Mesothelial cell of epicardium (in vitro differentiated cells): ENCODE measurements at places on chromosomes 2 and 18.
A peak's percentile ranks its signal among the peaks of the same experiment; 100 is the strongest.

DNA sequence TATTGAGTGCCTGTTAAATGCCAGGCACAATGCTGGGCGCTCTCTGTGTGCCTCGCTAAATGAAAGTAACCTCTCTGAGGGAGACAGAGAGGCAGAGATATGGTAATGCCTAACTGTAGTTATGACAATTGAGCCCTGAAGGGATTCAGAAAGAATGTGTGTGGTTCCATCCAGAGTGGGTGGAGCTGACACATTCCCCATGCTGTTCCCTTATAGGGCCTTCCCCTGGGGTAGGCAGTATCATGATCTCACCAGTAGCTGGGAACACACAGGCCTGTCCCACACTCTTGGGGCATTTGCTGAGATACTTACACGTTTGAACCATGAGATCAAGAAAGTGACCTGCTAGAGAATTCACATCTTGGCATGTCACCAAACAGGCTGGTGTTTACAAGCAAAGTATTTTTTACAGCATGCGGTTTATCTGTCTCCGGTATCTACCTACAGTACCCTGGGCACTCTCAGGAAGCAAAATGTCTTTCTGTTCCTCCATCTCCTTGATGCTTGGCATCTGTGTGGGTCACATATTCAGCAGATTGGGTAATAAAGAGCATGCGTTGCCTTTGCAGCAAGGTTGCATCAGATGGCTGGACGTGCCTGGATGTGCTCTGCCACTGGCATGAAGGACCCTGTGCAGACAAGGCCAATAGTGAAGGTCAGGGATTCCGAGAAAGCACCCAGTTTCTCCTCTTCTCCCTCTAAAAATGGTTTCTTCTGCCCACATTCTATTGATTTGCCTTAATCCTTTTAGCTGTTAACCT lies 9.4 kb downstream of the CTIF start:
- DNase-seq, result no peak

DNA sequence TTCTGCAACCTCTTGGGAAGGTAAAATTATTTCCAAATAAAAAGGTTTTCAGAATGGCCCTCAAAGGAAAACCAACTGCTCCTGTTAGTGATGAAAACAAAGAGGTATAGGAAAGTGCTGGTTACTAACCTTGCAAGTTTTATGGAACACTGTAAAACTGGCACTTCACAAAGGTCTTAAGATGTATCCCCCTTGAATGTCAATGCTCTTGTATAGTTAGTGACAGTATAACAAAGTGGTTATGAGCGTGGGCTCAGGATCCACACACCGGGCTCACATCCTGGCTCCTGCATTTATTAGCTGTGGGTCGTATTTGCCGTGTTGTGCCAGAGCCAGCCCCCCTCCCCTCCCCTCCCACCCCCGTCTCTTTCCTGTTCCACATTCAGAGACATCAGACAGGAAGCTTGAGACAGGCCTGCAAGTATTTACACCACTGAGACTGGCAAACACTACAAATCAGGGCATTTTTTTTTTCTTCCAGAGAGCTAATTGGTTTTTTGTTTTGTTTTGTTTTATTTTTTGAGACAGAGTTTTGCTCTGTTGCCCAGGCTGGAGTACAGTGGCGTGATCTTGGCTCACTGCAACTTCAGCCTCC lies 9.2 kb upstream of the DNPEP start:
- no peak for DNase-seq

GRCh38 chr2:121207494-121207893 lies 77.5 kb downstream of the TFCP2L1 start:
- no peak for DNase-seq

DNA sequence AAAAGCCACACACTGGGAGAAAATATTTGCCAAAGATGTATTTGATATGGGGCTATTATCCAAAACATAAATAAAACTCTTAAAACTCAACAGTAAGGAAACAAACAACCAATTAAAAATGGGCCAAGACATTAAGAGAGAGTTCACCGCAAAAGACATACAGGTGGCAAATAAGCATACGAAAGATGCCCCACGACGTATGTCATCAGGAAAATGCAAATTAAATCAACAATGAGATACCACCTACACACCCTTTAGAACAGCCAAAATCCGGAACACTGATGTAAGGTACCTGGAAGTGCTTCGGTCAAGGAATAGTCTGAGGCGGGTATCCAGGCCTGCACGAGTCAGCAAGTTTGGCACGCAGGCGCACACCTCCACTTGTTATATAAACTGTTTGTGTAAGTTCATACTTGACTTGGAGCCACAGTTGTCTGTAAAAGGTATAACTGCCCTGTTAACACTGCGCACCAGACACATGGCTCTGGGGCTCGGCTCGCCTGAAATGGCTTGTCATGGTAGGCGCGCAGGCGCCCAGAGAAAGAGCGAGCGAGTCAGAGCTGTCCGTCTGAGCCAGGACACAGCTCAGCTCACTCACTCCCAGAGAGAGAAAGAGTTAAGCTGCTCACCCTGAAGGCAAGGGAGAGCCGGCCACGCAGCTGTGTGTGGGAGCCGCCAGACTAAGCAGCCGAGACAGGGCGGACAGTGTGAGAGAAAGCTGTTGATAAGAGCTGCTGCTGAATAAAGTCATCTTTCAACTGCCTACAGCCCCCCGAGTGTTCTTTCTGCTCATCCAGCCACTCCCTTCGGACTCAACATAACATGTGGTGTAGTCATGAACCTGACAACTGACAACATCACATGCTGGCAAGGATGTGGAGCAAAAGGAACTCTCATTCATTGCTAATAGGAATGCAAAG lies 87.3 kb downstream of the HNRNPLL start:
- DNase-seq, result peak; percentile 56

DNA sequence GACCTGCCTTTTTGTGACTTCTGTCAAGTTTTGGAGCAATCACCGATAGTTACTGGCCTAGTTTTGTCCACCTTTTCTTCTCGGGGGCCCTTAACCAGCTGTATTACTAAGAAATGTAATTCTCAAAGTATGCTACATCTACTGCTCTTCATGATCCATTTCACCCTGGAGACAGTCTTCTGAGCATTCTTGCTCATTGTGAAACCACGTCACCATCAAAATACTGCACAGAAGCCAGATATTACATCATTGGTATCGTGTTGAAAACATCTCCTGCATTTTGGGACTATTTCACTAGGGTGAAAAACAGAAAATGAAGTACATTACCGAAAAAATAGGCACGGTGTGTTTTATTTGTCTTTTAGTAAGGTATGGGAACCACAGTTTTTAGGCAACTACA lies 11.7 kb downstream of the LYPD6B start:
- DNase-seq, result no peak

GRCh38 chr2:33197198-33197938 lies 250.6 kb downstream of the LTBP1 start:
- no peak for DNase-seq

- DNase-seq, result no peak
These were observed 63.6 kb downstream of the INSIG2 start for GRCh38 chr2:118151831-118152230.

DNA sequence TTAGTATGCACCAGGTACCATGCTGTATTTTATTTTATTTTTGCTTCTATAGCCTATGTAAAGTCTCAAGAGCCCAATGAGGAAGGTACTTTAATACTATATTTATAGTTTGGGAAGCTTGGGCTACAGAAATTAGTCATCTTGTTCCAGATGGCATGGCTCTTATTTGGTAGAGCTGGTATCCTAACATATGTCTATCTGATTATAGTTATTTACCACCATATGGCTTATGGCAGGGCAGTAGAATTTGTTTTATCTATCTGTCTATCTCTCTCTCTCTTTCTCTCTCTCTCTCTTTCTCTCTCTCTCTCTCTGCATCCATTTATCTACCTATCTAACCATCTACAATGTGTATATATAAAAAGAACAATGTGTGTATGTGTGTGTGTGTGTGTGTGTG lies 1293.7 kb upstream of the SLC39A10 start:
- DNase-seq, result no peak

DNA sequence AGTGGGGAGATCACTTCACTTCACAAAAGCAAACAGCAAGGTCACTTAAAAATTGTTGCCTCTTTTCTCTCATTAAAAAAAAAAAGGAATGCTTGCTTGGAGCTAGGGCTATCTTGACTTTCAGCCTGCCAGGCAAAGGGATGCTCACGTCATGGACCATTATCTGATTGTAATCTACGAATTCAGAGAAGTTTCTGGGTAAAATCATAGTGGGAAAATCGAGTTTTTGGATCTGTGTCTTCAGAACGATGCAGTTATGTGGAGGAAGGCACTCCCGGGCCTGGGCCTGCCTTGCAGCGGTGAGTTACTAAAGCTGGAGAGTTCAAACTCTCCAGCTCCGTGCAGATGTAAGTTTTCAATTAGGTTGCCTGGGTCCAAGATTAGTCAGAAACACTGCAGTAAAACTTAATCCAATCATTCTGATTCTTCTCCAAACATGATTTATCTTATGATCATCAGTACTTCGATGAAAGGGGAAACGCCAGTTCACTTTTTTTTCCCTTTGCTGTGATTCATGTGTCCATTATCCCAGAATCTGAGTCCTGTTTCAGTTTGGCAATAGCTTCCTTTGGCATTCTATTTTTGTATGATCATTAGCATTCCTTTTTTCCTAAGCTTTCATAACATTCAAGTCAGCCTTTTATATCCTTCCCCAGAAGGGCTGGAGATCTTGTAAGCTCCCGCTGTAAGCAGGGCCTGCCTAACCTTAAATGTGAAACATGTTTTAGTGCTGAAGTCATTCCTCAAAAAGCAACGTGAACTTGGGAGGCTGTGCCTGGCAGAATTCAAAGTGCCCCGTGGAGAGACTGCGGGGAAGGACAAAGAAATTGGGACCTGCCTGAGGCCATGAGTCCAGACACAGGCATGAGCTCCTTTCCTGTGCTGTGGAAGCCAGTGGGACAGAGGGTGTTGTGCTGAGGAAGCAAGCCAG lies 119.3 kb upstream of the TWIST2 start:
- no peak for DNase-seq
